ENCODE measurements at places on chromosomes 3 and 15. TPM values are rescaled to one million over a fixed set of nuclear protein-coding genes. Genes with fewer than 3 reads are reported as not detected.

The GABRR3 gene
- total RNA-seq, result not detected

The C2CD4B gene
- 0.07 TPM for total RNA-seq

The GJD2 gene
- not detected for total RNA-seq

The ASB14 gene
- total RNA-seq, result not detected

The IL17RB gene
- total RNA-seq, result 1.7 TPM

The COMMD4 gene
- 236 TPM for total RNA-seq

The C2CD4A gene
- total RNA-seq, result 0.35 TPM

The CD96 gene
- not detected for total RNA-seq

The ACP3 gene
- total RNA-seq, result not detected

The PLCB2 gene
- 0.81 TPM for total RNA-seq

The ZNF710 gene
- total RNA-seq, result 11.4 TPM

Measured in epithelial cell of proximal tubule (primary cell).